G401 (cell line): ENCODE measurements at places on chromosomes 3 and 15.

- no peak for DNase-seq
These were observed 456.1 kb upstream of the IL12A start for GRCh38 chr3:159532577-159532976.

- no peak for DNase-seq
These were observed 38.0 kb downstream of the ANP32A start for GRCh38 chr15:68782589-68783161.

DNA sequence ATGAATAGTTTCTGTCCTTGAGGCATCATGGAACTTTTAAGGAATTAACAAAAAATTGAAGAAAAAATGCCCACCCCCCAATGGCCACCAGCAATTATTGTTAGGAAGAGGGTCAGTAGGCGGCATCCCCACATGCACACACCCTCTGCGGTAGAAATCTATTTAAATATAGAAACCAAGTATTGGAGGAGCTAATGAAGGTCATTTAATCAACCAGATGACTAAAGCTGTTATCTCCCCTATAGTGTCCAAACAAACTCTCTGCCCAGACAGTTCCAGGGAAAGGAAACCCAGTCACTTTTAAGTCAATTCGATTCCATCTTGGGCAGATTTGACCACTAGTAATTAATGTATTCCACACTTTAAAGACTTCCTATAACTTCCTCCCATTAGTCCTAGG lies 47.1 kb downstream of the DGKG start:
- no peak for DNase-seq

- no peak for DNase-seq
These were observed 157.7 kb downstream of the CGGBP1 start for GRCh38 chr3:87901141-87901540.

GRCh38 chr15:69021895-69022294 lies 7.4 kb downstream of the NOX5 start:
- DNase-seq = no peak

- no peak for DNase-seq
These were observed 15.2 kb downstream of the CHAC1 start for GRCh38 chr15:40968290-40969085.

DNA sequence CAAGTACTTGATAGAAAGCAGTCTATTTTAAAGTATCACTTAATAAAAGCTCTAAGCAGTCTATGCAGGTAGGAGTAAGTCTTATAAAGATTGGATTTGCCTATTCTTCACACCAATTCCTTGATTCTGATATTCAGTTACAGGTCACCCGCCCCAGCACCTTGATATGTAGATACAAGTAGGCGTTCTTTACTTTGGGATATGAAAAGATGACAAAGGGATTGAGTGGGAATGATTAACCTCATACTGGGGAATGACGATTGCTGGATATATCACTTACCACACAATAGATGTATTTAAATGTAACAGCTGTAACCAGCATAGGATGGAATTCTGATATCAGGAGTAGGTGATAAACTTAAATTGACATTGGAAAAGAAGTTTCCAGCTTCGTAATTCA lies 47.1 kb downstream of the HHLA2 start:
- DNase-seq = no peak

GRCh38 chr3:185658504-185658912 lies 72.4 kb downstream of the SENP2 start:
- DNase-seq = no peak

DNA sequence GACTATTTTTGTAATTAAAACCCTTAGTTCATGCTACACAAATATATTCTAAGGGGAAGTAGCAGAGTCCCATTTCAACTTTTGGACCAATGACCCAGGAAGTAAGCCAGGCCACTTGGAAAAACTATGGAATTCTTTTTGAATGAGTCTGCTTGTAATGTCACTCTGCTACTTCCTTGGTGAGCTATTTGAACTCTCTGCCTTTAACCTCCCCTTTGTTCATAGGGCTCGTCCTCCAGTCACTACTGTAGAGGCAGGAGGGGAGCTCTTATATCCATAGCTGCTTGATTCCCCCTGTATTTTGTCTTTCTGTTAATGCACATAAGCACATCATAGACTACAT lies 119.6 kb downstream of the UACA start:
- no peak for DNase-seq
